ENCODE measurements at places on chromosomes 7 and 10.

DNA sequence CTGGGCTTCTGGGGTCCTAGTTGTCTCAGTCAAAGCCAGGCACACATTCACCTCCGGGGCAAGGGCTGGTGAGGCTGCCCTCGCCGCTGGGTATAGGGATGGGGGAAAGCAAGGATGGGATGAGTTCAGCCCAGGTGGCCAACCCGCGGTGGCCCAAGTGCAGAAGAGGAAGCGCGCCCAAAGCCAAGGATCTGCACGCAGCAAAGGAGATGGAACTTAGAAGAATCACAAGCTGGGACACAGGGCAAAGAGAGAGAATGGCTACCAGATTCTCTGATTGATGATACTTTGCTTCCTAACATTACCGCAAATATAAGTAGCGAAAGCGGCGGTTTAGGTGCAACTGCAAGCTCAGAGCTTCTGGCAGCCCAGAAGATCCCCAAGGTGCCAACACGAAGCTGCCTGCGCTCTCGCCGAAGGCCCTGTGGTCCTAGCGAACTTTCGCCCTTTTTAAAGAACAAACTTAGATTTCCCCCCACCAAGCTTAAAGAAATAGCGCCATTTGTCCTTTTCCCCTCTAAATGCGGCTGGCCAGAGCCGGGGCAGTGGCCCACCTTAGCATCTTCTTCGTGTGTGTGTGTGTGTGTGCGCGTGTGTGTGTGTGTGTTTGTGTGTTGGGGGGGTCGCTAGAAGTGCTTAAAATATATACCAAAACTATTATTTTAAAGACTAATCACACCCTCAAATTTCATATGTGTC lies 927 bp upstream of the MKX start:
- DNase-seq: no peak

- no peak for DNase-seq
Measured at GRCh38 chr7:12052211-12052610, 158.9 kb upstream of the TMEM106B start.

- no peak for DNase-seq
Measured at GRCh38 chr10:70879207-70879606, 9.2 kb downstream of the PCBD1 start.

GRCh38 chr7:8249121-8249520 lies 12.8 kb downstream of the ICA1 start:
- no peak for DNase-seq

- no peak for DNase-seq
Measured at GRCh38 chr10:124935946-124936345, 6.0 kb upstream of the ZRANB1 start.

DNA sequence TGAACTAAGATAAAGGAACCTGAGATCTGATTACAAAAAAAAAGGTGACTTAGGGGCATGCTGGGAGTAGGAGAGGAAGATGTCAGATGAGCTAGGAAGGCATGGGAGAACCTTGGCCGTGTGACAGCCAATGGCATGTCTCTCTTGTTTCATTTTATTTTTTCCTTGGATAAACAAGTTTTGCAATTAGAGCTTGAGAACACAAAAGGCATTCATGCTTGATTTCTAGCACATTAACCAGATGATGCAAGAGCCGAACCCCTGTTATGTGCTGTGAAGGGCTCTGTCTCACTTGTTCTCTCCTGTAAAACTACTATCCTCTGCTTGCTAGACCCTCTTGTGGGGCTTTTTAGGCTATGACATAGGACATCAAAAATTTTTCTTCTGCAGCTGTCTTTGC lies 134.3 kb upstream of the ASAH2 start:
- DNase-seq: no peak

DNA sequence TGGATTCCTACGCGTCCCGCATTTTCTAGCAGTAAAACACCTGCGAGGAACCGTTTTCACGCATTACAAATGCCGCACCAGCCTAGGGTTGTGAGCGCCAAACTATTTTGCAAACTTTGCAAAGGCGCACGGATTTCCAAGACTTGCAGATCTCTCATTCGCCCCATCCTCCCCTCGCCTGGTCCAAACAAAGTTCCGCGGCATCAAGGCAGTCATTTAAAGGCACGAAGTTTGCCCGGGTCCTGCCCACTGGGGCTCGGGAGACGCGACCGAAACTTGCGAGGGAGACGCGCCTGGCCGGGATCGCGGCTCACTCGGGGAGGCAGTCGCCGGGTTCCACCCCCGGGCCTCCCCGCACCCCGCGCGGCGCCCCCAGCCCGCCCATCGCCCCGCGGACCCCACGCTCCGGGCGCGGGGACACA lies 613 bp downstream of the USP6NL start:
- DNase-seq: no peak

DNA sequence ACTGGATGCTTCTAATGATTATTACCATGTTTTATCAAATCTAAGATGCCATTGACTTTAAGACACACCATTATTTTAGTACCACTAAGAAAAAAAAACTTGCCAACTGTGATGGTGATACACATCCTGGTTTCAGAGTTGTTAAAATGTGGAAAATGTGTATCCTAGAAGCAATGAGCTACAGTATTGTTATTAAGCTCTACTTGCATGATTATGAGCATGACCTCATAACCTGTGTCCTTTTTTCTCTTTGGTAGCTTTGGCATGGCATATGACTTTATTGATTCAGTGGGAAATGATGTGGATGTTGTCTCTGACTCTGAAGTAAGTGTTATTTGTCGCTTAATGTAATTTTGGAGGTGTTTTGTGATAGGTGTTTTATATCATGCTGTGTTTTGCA lies 3.3 kb downstream of the EDRF1 start:
- no peak for DNase-seq

DNA sequence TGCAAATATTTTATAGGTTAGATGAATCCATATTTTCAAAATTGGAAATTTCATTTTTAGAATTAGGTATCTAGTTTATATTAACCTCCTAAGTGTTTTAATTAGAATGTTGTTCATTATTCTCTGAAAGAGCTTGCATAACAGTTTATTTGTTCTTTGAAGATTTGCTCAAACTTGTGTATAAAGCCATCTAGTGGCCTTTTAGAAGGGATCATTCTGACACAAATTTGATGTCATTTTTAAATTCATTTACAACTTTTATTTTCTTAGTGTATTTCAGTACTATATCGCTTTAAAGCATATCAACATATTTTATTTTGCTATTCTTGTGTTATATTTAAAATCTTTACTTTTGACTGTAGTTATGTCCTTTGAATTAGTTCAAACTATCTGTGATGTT lies 527.0 kb upstream of the NRG3 start:
- DNase-seq: no peak

DNA sequence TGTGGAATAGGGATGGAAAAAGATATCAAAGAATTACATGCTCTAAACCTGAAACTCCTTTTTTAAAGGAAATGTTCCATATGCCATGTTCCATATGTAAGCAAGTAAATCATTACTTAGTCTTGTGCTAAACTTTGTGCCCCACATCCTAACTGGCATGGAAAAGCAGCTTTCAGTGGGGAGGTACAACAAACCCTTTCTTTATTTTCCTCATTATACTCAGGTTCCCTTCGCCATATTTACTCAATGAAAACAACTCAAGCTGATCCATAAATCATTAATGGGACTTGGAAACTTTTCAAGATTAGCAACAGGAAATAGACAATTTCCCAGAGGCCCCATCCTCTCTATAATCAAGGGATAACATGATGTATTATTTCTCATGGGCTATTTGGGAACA lies 56.0 kb downstream of the GSAP start:
- no peak for DNase-seq

DNA sequence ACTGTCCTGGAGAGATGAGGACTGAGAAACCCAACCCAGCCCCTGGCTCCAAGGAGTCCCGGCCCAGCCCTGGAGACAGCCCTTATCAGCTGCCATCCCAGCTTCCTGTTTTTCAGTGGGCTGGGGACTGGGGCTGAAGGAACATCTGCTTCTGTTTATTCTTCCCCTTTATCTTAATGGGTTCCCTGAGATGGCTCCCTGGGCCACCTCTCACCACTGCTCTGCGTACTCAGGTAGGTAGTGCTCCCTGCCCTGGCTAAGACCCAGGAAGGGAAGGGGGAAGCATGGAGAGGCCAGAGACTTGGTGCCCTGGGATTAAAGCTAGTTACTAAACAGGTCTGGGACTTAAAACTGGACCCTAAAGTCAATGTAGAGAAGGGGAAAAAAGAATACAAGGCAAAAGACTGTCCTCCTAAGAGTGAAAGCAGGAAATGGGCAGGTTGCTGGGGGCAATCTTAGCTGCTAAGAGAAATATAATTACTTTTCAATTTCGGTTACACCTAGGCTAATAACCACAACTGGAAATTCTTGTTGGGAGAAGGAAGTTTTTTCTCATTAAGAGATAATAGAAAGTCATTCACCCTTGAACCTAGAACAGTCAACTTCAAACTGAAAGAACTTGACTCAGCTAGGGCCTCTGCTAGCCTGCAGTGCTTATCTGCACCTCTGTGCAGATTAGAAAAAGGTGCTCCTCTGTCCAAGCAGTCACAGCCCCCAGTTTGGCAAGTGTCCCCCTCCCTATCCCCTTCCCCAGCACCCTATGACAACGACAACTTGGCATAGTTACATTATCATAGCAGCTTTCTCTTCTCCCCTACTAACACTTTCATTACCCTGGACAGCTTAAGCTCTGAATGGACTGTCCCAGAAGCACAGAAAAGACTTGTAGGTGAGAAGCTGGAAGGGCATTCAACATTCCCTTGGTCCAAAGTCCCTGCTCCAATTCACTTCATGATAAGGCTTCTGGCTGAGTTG lies 65.6 kb upstream of the KDM7A start:
- no peak for DNase-seq

DNA sequence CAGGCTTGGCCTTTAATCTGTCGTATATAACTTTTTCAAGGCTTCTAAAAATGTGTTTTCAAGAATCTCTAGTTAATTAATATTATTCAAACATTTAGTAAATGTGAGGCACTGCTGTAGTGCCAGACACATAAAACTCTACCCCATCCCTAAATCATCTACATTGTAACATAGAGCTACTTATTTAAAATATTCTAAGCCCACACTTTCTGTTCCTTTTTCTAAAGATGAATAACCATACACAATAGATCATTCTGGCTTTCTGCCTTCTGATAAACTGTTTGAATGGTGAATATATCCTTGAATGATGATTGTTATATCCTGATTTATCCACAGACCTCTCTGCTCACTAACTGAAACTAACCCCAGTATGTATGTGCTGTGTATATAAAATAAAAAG lies 41.4 kb downstream of the BRAF start:
- DNase-seq: no peak

DNA sequence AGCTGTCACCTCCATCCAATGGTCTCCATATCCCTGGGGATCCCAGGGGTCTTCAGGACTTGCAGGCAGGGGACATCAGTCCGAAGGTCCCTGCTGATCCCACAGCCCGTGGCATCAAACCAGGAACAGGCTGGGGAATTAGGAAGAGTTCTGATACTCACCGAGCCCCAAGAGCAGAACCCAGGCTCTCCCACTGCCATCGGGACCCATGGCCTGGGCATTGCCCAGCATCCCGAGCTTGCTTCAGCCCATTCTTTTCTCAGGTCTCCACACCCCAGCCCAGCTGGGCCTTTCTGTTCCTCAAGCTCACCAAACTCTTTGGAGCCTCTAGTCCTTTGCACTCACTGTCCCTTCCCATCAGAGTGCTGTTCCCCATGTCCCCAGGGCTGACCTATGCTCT lies 280.9 kb downstream of the GRID1 start:
- DNase-seq: no peak

DNA sequence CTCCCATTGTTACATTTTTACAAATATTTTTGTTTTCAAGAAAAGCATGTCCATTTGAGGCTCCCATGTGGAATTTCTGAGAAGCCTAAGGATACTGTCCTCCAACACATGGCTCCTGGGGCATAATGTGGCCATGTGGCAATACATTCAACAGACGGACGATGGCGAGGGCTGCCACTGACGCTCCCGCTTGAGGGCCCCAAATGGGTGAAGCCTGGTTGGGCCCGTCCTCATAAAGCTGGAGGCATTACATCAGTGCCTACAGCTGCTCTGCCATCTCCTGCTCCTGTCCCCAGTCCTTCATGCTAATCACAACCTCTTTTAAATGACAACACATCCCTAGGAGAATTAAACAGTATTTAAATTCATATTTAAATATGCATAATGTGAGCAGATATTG lies 246.8 kb downstream of the TNS3 start:
- DNase-seq: no peak

DNA sequence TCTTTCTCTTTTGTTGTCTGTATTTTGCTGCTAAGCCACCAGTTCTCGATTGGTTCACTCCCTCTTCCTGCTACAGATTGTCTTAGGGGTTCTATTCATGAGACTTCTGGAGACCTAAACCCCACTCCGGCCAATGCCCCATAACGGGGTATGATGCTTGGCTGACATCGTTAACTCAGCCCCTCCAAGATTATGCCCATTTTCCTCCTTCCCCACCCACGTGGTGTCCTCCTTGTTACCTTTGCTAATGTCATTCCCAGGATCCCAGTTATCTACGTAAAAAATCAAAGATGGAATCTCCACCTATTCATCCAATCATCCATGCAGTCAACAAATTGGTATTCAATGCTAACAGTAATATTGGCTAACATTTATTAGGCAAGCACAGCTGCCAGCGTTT lies 228.3 kb downstream of the CAMK1D start:
- no peak for DNase-seq

GRCh38 chr10:124565565-124566221 lies 104.1 kb downstream of the LHPP start:
- DNase-seq: no peak

DNA sequence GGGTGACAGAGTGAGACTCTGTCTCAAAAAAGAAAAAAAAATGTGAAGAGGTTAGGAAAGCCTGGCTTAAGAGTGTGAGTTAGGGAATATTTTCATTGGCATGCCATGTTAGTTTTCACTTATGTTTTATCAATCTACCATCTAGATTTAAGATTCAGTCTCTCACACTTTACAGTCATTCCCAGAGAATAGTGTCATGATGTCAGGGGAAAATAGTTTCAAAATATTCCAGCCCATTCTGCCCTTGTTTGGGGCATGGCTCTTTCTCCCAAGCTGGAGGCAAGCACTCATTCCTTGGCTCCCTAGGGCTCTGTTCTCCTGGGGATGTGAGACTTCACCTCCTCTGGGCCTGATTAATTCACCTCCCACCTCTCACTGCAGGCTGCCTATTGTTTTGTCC lies 331.5 kb downstream of the CXCL12 start:
- no peak for DNase-seq

DNA sequence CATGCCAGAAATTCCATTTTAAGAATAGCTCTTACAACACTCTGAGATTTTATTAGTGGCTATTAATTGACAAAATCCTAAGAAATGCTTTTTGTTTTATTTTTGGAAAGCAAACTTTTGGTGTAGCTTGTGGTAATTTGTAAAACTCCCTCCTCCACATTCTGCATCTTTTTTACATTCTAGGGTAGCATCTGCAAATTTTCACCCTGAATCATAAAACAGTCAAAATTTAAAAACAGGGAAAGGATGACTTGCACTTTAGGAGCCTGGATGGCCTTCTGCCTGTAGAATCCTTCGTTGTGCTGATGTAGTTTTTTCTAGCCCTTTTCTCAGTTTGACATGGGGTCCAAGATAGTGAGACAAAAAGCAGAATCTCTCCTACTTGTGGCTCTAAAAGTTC lies 316.1 kb downstream of the ADRA2A start:
- DNase-seq: no peak

All from stimulated activated CD8-positive, alpha-beta memory T cell treated with anti-CD3 and anti-CD28 coated beads, Interleukin-4, amount 100 ng/mL, for 1 hour (primary cell).